Esophagus squamous epithelium (tissue), 5 donors: ENCODE measurements at places on chromosomes 3 and 15.

- DNase-seq: no peak
These were observed 40.2 kb upstream of the ZBTB20 start for GRCh38 chr3:115187149-115187757.

- DNase-seq: no peak
These were observed 76.2 kb upstream of the MELTF start for GRCh38 chr3:197105786-197106185.

- no peak for DNase-seq
These were observed 190.7 kb downstream of the RORA start for GRCh38 chr15:61038387-61038786.

DNA sequence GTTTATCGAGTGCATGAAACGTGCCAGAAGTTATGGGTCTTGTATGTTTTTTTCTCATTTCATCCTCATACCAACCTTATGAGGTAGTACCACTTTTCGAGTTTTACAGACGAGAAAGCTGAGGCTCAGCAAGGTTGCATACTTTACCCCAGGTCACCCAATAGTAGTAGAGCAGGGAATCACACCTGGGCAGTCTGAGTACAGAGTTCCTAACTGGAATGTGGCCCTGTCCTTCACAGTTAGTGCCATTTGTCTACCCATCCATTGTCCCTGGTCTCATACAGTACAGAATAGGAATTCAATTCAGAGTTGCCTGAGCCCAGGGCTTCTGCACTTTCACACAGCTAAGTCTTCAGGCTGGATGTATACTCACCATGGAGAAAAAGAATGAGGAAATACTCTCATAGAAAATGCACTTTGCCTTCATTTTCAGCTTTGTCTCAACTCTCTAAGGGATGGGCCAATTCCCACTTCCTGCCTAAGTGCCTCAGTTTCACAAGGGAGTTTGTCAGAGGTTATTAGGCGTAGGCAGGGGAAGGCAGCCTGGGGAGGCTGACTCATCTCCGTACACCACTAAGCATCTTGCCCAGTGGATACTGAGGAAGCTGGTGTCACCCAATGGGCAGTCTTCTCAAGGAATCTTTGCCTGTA, 93.2 kb downstream of the TMEM212 start:
- DNase-seq: no peak

- no peak for DNase-seq
These were observed 106.7 kb downstream of the DPH6 start for GRCh38 chr15:35439291-35439690.

- DNase-seq: no peak
These were observed 2.3 kb downstream of the MINDY4B start for GRCh38 chr3:150902988-150903387.

GRCh38 chr3:117630469-117630868, 920.9 kb downstream of the TUSC7 start:
- no peak for DNase-seq

DNA sequence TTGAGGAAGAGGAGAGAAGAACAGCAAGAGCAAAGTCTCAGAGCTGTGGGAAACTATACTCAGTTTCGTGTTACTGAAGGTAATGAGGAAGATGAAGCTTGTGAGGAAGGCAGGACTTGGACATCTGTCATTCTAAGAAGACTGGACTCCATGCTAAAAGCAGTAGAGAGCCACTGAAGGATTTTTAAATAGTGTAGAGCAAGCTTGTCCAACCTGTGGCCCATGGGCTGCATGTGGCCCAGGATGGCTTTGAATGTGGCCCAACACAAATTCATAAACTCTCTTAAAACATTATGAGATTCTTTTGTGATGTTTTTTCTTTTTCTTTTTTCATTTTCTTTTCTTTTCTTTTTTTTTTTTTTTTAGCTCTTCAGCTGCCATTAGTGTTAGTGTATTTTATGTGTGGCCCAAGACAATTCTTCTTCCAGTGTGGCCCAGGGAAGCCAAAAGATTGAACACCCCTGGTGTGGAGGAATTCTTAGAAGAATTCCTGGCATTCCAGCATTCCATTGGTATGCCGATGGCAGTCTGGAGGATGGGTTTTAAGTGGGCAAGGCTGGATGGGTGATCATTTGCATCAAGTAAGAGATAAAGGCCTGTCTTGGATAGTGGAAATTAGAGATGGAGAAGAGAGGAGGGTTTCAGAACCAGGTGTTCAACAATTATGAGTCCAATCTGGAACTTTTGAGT, 6.9 kb upstream of the NFKBIZ start:
- no peak for DNase-seq

GRCh38 chr3:141769221-141769894, 6.2 kb downstream of the GRK7 start:
- DNase-seq: no peak

GRCh38 chr3:132001036-132001435, 33.8 kb downstream of the CPNE4 start:
- DNase-seq: no peak

GRCh38 chr3:159988617-159989271, at the start of gene IL12A:
TSS of gene IL12A (plus strand) at chr3:159988835.
- peak; percentile 21 for DNase-seq

DNA sequence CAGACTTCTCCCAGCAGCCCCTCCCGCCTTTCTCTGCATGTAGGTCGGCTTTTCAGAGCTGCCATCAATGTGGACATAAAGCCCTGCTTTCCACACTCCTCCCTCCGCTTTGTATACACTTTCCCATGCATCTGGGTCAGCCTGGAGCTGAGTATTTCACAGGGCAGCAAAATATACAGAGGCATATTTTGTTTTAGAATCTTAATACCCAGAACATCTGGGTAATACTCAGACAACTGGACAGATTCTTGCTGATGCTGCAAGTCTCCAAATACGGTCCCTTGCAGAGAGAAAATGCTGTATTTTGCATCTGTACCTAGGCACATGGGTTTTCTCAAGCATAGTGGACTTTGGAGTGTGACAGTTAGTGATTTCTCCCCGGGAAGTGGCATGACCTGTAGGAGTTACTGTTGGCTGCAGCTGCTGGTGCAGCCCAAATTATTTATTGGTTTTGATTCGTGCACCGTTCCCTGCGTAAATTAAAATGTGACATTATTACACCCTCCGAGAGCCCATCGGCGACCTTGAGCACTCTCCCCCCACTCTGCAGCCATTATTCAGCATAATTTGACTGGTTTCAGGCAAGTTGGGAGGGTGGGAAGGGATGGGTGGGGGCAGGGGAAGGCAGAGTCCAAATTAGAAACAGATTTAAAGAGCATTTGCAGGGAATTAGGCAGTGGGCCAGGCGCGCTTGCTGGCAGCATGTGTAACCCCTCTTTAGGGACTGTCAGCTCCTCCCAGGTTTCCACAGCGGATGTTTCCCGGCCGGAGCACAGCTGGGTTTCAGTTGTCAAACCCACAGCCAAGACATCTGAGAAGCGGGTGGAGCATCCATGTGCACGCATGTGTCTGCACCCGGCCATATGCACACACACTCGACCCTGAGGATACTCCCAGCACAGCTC, 100.8 kb downstream of the CPN2 start:
- DNase-seq: no peak

GRCh38 chr15:86231864-86232721, 152.4 kb downstream of the AGBL1 start:
- no peak for DNase-seq

DNA sequence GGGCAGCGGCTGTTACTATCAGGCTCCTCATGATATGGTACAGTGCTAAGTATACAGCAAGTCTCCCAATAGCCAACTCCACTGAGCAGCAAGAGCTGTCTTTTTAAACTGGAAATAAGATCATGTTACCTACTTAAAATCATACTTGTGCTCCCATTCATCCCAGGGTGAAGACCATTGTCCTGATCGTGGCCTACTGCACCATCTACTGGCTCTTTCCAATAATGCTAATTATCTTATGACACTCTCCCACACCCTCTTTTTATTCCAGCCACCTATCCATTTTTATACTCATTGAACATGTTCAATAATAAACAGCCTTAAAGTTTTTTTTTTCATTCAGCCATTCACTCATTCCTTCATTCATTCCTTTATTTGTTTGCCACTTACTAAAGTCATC, 117.7 kb downstream of the GBE1 start:
- no peak for DNase-seq

DNA sequence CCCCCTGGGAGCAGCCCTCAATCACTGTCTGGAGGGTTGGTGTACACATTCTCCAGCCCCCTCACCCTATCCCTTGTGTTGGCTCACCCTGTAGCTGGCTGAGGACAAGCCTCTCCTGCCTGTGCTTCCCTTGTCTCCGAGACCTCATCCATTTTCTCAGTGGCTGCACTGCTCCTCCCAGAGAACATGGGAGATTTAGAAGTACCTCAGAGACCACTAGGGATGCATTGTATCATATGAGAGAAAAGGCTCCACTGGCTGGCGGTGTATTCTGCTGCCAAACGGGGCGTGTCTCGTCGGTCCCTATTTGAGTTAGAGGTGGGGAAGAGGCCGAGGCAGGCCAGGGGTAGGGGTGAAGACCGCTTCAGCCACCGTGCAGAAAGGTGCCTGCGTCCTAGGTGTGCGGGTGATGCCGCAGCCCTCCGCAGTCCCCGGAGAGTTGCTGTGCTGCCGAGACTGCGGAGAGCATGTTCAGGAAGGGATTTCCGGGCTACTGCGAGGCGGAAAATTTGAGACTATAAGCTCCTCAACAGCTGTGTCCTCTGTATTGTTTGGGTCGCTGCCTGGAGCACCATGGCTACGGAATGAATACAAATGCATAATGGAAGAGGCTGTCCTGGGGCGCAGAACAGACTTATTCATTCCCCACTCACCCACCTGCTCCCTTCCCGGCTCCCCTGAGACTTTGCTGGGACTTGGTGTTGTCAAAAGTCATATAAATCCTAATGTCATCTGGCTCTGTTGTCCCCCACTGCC, 43.8 kb downstream of the SPSB4 start:
- DNase-seq: no peak

DNA sequence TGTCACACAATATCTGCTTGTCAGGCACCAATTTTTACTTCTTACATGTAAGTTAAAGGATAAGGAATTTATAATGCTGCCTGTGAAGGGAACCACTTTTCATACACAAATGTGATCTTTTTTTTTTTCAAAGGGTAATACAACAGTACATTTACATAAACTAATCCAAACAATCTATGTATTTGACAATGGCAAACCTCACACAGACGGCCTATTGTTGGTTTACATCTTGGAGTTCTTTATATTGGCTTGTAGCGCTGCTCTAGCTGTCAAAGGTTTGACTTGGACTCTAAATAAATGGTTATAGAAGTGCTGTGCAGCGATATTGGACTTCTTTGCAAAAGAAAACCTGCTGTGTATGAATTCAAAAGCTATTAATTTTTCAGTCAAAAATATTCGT, 598.0 kb downstream of the FOXP1 start:
- DNase-seq: no peak

DNA sequence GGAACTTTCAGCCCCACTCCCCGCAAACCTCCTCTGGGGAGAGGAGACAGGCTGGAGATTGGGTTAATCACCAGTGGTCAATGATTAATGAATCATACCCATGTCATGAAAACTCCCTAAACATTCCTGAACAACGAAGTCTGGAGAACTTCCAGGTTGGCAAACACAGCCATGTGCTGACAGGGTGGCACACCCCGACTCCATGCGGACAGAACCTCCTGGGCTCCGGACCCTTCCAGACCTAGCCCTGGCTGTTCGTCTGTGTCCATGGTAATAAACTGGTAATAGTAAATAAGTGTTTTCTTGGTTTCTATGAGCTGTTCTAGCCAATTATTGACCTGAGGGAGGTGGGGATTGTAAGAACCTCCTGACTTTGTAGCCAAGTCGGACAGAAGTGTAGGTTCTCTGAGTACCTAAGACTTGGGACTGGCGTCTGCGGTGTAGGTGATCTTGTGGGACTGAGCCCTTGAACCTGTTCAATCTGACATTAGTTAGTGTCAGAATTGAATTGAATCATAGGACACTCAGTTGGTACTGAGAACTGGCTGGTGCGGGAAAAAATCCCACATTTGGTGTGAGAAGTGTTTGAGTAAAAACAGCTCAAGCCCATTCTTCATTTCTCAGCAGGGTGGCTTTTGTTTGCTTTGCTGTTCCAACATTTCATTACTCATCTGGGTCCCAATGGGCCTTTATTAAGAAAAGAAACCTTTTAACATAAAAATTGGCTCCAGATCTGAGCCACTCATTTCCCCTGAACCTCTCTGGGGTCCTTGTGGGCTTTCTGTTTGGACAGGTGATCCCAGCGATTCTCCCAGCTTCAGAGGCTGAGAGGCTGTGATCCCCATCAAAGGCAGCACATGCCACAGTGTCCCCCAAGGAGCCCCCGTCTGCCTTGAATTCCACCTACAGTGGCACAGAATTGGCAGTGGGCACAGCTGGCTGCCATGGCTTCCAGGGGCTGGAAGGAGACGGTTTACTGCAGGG, 151.0 kb downstream of the TJP1 start:
- DNase-seq: no peak

DNA sequence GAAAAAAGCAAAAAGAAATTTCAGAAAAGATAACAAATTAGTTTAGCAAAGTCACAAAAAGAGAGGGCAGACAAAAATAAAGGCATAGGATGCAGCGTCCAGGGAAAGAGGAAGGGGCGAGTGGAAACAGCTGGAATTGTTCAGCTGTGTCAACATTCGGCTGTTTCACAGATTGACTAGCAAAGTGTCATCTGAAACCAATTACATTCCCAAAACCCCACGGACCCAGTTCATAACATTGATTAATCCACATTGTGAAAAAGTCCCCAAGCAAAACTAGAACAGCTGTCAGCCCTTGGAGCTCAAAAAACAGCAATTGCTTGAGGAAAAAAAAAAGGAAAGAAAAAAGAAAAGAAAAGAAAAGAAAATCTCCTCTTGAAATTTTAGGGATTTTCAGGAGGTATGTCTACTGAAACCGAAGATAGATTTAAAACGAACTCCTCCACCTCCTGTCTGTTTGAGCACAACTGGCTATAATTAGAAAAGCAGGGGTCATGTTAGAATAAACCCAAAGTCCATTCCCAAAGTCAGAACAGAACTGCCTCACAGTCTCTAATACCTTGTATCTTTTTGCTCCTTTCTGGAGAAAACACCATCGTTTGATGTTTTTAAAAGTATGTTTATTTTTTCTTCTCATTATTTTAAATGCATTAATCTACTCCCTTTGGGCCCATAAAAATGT, 159.6 kb downstream of the RORA start:
- DNase-seq: no peak

DNA sequence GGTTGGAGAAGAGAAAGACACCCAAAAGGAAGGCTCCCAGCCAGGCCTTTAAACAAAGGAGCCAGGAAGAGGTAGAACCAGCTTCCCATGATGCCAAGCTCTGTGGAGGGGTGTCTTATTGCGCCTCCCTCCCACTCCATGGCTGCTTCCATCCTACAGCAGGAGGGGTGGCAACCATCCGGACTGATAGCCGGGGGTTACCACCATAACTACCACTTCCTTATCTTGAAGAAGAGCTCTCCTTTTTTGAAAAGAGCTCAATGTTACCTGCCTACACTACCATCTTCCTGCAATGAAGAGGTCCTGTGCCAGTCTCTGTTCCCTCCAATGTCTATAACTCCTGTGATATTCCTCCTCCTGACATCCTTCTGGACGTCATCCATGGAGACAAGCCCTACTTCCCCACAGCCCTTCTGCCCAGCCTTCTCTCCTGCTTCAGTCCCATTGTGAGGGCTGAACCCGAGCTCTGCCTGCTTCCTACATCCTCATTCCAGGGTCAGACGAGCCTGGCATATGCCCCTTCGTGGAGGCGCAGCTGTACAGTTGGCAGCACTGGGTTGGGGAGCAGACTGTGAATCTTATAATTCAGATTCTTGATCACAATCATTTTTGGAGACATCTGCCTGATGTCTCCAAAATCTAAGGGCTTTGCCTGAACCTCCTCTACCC, 8.5 kb downstream of the CCDC9B start:
- DNase-seq: no peak

GRCh38 chr3:171225165-171225564, 198.6 kb upstream of the SLC2A2 start:
- DNase-seq: no peak

- DNase-seq: no peak
These were observed 22.6 kb downstream of the STARD5 start for GRCh38 chr15:81301385-81301784.

GRCh38 chr3:60240492-60240891, 1010.8 kb downstream of the FHIT start:
- no peak for DNase-seq
